Lung microvascular endothelial cell (primary cell): ENCODE measurements at places on chromosomes 12 and 14.

- no peak for DNase-seq
Observed at GRCh38 chr12:111838353-111838752, 3.7 kb upstream of the MAPKAPK5 start.

DNA sequence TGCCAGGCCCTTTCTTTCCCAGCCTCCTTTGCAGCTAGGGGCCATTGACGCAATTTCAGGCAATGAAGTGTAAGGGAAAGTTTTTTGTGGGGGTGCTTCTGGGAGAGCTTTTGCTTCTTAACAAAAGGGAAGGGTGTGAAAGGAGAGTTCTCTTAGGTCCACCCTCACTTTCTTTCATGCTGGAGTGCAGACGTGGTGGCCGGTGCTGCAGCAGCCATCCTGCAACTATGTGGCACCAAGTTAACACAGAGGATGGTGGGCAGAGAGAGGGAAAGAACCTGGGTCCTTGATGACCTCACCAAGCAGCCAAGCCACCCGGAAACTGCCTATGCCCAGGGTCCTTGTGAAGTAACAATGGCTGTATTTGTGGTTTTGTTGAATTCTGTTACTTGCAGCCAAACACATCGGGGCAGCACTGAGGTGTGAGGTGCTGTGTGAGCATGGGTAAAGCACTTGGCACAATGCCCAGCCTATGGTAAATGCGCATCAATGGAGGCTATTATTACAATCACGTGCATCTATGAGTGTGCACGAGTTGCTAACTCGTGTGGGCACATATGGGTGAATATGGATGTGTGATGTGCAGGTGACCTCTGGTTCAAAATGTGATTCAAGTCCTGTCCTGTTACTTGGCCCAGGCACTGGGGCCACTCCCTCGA, 122.6 kb downstream of the CALM1 start:
- no peak for DNase-seq

- DNase-seq: no peak
Observed at GRCh38 chr14:25944020-25944419, 653.8 kb downstream of the NOVA1 start.

- peak; percentile 41 for DNase-seq
Observed at GRCh38 chr14:64625386-64626232, 75.8 kb downstream of the PPP1R36 start.

- peak; percentile 84 for DNase-seq
Observed at GRCh38 chr12:110546339-110546738, 36.8 kb downstream of the PPTC7 start.

GRCh38 chr12:32146074-32146873, 39.6 kb downstream of the BICD1 start:
- no peak for DNase-seq

DNA sequence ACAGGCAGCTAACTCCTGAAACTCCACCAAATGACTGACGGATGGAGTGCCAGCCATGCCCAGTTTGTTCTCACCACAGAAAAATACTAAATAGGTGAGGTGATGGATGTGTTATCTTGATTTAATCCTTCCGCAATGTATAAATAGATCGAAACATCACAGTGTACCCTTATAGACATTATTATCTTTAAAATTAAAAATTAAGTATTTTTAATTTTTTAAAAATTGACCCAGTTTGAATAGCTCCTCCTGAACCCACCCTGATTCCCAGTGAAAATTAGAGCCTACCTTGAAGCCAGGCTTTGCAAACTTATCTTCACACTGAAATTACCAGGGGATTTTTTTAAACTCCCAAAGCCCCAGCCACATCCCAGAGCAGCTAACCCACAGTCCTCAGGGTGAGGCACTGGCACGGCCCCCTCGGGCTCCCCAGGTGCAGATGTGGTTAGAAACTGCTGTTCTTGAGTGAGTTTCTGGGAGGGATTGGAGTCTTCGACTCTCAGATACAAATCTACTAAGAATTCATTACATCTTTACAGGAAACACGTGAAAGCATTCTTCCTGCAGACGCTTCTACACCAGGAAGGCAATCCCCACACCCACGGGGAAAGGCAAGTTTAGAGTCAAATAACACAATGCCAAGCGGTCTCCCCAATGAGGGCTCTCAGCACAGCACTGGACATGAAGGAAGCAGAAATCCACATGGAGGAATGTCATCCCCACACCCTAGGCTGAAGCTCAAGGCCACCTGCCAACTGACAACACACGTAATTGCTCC, 126.4 kb downstream of the RIMBP2 start:
- DNase-seq: no peak

- DNase-seq: no peak
Observed at GRCh38 chr14:71675126-71675899, 256.9 kb upstream of the RGS6 start.

DNA sequence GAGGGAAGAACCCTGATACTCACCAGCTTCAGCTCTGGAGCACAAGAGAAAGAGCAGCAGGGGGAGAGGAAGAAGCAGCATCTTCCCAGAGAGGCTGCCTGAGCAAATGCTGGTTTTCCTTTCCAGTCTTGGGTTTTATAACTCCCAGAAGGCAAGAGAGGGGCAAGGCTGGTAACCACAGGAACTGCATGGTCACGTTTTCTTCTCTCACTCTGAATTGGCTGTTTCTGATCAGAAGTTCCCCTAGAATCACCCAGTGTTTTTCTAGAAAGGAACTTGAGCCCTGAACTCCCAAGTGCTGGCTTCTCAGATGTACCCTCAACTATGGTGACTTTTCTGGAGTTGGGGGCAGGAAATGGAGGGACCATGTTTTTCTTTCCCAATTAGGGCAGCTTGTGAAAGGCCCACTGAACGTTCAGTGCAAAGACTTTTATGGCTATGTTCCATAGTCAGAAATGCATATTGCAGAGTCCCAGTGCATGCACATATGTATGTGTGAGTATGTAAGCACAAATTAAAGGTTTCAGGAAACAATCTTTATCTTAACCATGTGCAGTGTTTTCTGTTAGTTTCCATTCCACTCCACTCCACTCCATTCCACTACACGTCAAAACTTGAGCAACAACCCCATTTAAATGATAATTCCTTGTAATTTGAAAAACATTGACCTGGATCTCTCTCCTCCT, at the start of gene CMA1:
Gene CMA1, minus strand, starts transcription at position 111 of the 686 bp plus-strand sequence. Its CDS starts 30 bp downstream, at position 81.
- no peak for DNase-seq

GRCh38 chr14:94317259-94317658, 5.9 kb downstream of the SERPINA6 start:
- no peak for DNase-seq

DNA sequence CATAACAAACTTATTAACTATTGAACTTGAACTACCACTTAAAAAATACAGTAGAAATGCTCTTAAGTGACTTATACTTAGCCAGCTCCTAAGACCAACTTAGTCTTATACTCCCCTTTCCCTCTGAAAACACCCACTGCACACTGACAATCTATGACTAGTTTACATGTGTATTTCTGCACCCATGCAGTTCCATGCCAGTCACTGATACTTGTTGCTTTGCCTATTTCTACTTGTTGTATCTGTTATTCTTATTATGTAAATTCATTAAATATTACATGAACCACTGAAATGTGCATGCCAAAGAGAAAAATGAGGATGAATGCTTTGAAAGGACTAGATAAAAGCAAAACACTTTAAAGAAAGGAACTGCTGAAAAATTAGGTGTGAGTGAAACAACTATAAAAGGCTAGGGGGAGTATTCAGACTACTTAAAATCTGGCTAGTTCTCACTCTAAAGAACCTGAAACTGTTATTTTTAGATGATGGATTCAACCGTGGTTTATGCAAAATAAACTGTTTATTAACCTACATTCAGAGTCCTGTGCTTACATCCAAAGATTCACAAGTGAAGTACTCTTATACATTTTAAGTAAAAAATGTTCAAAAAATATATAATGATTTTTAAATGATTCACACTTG, 74.7 kb downstream of the RPS6KA5 start:
- DNase-seq: no peak

- DNase-seq: no peak
Observed at GRCh38 chr12:52024845-52025230, 18.1 kb downstream of the TAMALIN start.

DNA sequence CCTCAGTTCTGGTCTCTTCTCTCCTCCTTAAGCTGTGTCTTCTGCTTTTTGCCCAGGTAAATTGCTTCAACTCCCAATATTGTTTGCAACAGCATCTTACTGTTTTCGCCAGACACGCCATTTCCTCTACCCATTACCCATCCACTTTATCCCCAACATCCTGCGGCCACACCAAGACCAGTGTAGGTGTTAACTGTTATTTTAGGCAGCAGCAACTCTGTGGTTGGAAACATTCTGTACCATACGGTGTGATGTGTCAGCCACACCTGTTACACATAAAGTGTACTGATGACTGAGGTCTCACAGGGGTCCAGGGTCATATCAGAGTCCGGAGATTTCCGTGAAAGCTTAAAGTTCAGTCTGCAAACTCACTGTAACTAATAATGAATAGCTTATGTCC, 21.8 kb upstream of the KLRD1 start:
- DNase-seq: no peak

- DNase-seq: no peak
Observed at GRCh38 chr12:70330158-70330557, 35.9 kb upstream of the KCNMB4 start.

DNA sequence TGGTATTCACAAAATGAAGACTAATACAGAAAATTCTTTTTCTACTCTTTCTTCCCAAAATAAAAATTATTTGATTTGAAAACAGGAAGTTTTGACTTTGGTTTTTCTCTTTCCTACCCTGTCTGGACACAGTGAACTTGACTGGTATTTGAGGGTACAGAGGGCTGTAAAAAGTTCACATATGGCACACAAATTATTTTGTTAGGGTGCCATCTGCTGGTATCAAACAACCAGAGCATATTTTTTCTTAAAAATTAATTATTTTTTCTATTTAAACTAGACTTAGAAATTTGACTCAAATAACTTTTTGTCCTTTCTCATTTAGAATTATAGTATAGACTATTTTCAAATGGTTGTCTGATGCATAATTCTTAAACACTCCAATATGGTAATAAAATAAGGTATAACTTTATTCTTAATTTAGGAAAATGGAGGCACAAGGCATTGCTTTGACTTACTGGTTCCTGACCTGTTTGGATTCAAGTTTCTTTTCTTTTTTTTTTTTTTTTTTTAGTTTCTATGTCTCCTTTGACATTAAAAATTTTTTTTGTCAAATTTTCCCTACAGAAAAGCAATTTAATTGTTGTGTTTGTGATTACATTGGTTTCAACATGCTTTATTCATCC, 390.6 kb downstream of the PRKD1 start:
- peak; percentile 38 for DNase-seq

GRCh38 chr14:36879558-36879957, 217.9 kb downstream of the PAX9 start:
- no peak for DNase-seq

DNA sequence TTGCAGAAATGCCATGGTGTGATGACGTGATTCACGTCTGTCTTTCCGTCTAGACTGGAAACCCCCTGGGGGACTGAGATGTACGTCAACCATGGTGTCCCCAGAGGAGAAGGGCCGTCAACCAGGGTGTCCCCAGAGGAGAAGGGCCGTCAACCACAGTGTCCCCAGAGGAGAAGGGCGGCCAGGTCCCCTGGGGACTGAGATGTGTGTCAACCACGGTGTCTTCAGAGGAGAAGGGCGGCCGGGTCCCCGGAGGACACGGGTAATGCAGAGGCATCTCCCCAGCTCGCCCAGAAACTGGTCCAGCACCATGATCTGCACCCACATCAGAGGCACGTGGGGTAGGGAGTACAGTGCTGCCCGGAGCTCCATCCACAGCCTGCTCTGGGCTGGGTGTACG, 30.6 kb upstream of the GALNT9 start:
- no peak for DNase-seq

GRCh38 chr12:54266852-54267251, 13.1 kb downstream of the CBX5 start:
- no peak for DNase-seq

DNA sequence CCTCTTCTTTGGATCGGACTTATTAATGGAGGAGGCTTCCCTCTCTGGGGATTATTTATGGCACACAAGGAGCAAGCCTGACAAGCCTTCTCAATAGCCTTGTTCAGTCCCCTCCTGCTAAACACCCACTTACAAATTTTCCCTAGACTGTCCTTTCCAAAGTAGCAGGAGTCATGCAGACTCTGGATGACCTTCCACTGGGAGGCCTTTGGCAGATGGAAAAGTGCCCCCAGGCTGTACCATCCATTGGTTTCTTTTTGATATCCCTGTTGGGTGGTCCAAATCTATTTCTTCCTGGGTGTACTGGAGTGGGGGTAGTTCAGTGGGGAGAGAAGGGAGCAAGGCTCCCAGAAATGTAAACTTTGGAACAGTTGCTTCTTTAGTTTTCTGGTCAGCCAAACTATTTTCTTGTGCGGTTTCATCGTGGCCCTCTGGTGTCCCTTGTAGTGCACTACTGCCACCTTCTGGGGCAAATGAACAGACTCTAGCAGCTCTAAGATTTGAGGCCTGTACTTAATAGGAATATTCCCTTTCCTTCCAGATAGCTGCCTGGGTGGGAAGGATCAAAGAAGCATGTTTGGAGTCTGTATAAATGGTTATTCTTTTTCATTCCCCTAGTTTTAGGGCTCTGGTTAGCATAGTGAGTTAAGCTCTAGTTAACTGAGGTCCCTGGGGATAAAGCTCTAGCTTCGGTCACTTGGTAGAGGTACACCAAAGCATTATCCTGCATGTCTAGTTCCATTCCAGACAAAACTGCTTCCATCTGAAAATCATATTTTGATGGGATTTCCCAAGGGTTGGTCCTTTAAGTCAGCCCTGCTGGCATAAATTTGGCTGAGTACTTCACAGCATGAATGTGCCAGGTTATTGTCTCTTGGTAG, 409.5 kb downstream of the SLC6A15 start:
- peak; percentile 70 for DNase-seq

DNA sequence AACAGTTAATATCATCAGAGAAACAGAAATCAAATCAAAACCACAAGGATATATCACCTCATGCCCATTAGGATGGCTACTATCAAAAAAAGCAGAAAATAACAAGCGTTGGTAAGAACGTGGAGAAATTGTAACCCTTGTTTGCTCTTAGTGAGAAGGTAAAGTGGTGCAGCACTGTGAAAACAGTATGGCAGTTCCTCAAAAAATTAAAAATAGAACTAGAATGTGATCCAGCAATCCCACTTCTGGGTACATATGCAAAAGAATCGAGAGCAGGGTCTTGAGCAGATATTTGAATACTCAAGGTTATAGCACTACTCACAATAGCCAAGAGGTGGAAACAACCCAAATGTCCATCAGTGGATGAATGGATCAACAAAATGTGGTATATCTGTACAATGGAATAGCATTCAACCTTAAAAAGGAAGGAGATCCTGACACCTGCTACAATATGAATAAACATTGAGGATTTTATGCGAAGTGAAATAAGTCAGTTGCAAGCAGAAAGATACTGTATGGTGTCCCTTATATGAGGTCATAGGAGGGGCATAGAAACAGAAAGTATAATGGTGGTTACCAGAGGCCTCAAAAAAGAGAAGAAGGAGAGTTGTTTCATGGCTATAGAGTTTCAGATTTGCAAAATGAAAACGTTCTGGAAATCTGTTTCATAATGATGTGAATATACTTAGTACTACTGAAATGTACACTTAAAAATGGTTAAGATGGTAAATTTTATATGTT, 131.0 kb upstream of the EEA1 start:
- DNase-seq: no peak

GRCh38 chr12:120787889-120788288, 62.3 kb downstream of the ACADS start:
- no peak for DNase-seq

GRCh38 chr12:101931498-101932326, 54.3 kb downstream of the DRAM1 start:
- DNase-seq: no peak
